Fibroblast of skin of right biceps (primary cell): ENCODE measurements at places on chromosomes 3 and 15.

DNA sequence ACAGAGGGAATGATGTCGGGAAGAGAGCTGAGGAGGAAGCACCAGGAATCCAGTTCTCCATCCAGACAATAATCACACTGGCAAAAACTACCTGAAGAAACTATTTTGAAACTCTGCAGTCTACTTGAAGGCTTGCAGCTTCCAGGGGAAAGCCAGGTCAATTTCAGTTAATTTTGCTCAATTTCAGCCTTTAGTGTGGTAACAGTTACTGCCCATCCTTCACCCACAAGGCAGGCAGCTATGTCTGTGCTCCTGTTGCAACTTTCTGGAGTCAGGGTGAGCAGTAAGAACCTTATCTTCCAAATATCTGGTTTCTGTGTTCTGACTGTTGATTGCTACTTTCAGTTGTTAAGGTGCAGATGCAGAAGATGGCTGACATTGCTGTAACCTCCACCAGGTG lies 221.7 kb downstream of the ADAMTS17 start:
- DNase-seq = no peak

DNA sequence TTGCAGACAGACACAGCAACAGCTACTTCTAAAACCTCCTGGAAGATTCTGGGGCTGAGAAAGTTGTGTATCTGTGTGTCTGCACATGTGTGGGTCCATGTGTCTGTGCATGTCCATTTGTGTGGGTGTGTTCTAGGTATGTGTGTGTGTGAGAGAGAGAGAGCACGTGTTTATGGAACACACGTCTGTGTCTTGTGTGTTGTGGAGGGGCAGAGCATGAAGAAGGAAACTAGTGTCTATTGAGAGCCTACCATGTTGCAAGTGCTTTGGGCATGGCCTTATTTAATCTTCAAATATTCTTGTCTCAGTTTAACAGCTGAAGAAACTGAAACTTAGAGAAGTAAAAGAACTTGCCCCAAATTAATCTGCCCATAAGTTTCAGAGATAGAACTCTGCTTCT lies 327.5 kb downstream of the UACA start:
- DNase-seq = no peak

GRCh38 chr3:186603159-186603558 lies 9.7 kb upstream of the AHSG start:
- DNase-seq = no peak

- DNase-seq = no peak
Observed at GRCh38 chr3:195956577-195956976, 48.2 kb upstream of the TNK2 start.

GRCh38 chr3:100089812-100090668 lies 24.3 kb downstream of the FILIP1L start:
- DNase-seq = peak; percentile 70

DNA sequence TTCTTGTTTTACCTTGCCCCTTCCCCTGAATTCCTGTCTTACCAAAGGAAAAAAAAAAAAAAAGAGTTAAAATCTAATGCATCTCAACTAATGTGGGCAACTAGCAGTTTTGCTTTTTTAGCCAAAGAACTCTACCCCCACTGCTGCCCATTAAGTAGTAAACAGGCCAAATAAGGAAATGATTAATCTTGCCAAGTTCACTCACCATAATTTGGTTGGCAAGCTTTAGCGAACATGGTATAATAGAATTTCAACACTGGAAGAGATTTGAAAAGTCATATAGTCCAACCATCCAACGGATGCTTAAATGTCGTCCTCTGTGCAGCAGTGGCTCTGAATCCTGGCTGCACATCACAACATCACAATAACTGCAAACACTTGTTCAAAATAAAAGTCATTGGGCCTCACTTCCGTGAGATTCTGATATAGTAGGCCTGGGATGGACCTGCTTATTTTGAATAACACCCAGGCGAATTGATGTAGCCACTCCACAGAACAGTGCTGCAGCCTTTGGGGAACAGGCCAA lies 142.0 kb upstream of the UBE2E1 start:
- no peak for DNase-seq

DNA sequence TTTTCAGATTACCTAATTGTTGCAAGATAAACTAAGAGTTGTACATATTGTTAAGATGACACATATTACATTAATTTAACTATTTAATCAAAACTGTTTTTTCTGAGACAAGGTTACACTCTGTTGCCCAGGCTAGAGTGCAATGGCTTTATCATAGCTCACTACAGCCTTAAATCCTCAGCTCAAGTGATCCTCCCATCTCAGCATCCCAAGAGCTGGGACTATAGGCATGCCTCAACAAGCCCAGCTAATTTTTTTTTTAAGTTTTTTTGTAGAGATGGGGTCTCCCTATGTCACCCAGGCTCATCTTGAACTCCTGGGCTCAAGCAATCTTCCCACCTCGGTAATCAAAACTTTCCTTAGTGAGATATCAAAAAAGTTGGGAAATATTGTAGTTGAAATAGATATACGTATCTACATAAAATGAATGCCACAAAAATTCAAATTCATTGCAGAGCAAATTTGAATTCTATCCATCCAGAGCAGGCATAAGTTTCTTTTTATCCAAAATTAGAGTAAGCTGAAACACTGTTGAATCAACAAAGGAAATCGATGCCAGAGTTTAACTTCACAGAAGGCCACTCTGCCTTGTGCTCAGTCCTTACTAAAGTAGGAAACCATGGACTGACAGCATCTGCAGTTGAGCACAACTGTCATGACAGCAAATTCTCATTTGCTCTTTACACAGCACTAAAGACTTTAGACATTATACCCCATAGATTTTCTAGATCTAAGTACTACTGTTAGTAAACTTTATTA lies 15.5 kb downstream of the ATOSA start:
- DNase-seq = no peak

DNA sequence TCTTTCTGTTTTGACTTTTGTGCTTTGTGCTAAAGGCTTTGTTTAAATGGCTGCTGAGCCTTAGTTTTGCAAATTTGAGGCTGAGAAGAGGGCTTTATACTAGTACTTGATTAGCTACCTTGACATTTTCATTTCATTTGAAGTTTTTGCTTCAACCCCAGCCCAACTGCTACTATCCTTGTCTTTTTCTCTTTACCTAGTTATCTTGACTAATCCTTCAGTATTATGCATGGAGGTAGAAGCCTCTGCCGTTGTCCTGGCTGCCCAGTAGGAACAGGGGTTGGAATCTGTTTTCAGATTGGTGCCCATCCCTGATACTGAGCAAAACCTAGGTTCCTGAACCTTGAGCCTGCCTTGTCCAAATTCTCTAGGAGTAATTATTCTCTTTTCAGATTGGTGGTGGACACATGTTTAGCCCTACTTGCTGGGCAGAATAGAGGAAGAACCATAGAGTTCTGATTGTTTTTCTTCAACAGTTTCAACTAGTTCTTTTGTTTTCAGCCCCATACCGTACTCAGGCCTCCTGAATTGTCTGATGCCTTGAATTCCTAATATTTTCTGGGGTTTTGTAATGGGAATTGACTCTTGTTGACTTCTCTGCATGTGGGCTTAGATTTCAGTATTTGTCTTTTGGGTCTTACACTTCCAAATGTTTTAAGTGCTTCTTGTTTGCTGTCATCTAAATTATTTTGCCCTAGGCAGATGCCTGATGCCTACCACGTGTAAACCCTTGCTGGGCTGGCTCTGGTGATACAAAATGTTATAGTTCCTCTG lies 143.2 kb downstream of the DOCK3 start:
- DNase-seq = no peak

- DNase-seq = no peak
Observed at GRCh38 chr3:160953686-160954085, 151.5 kb downstream of the B3GALNT1 start.

GRCh38 chr3:170679190-170679589 lies 93.3 kb upstream of the SLC7A14 start:
- DNase-seq = no peak
